ENCODE measurements at places on chromosomes 3 and 15.

- DNase-seq: no peak
These were observed 11.1 kb downstream of the SIAH2 start for GRCh38 chr3:150751781-150752263.

GRCh38 chr15:89211678-89212170, 9.7 kb downstream of the RLBP1 start:
- DNase-seq: no peak

- DNase-seq: no peak
These were observed 222.7 kb downstream of the XXYLT1 start for GRCh38 chr3:195048059-195048905.

DNA sequence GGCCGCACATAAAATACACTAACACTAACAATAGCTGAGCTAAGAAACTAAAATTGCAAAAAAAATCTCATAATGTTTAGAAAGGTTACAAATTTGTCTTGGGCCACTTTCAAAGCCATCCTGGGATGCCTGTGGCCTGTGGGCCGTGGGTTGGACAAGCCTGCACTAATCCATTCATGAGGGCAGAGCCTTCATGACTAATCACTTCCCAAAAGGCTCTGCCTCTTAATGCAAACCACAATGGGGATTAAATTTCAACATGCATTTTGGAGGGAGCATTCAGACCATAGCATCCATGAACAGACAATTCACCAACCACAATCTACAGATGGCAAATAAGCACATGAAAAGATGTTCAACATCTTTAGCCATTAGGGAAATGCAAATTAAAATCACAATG, 128.2 kb downstream of the SUCLG2 start:
- no peak for DNase-seq

GRCh38 chr3:175593331-175593730, 734.2 kb downstream of the NAALADL2 start:
- DNase-seq: no peak

DNA sequence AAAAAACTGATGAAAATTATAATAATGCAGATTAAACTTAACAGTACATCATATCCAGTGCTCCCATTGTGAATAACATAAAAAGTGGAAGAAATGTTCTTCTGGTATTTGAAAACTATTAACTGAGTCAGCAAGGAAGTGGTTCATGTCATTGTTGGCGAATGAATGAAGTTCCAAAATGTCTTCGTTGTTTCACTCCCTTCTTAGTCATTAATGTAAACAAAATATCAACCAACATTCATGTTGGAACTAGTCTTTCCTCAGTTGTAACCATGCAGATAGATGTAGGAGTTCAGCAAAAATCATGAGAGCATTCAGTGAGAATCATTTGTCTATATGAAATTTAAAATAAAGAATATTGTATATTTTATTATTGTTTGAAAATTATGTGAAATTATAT, 44.1 kb upstream of the ICE2 start:
- DNase-seq: no peak

GRCh38 chr3:127074900-127075360, 92.0 kb downstream of the PLXNA1 start:
- DNase-seq: no peak

DNA sequence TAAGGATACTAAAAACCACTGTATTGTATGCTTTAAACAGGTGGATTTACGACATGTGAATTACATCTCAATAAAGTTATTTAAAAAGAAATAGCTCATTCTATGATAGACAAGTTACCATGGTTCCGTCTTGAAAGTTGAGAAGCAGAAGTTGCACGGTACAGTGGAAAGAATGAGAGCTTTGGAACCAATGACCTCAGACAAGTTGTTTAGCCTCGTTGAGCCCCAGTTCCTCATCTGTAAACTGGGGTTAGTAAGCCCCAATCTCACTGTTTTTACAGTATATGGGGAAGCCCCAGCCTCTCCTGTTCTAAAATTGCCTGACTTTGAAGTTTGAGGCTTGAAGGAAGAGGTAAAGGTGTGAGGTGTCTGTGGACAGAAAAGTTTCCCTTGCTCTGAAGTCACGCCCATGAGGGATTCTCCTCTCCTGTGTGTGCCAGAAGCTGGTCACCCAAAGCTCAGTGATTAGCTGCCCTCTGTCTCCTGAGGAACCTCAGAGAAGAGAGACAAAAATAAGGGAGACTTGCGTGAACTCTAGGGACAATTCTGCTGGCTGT, 10.0 kb downstream of the CRYGS start:
- DNase-seq: peak; percentile 55

- no peak for DNase-seq
These were observed 8.7 kb downstream of the ZBTB47 start for GRCh38 chr3:42662037-42662812.

GRCh38 chr15:84035399-84035766, 200.2 kb upstream of the GOLGA6L4 start:
- no peak for DNase-seq

DNA sequence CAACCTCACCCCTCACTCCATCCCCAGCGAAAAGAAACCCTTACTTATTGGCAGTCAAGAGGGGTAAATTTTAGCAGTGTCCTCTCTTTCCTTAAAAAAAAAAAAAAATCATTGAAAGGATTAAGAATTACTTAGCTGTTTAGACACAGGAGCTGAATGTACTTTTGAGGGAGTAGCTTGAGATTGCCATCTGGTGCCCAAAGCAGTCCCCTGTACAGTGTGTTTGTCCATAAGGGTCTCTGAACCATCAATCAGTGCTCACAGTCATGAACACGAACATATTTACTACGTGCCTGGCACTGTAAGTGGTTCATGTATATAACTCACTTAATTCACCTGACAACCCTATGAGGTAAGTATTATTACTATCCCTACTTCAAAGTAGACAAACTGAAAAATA, 463.5 kb downstream of the RAP2B start:
- DNase-seq: no peak

DNA sequence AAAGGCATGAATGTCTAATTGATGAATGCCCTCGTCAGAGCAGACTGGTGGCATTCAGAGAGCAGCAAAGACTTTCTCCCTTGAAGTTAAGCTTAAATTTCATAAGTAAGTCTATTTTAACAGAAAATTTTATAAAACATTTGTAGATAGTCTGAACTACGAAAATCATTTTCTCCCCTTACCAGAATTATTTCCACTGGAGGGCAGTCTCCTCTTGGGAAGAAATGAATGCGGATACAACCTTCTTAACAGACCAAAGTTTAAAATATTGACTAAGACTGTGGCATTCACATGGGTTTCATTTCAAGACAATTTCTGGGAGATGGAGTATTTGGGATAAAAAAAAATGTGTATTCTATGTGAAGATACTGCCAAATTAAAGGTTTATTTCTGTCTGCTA, 669.0 kb downstream of the FHIT start:
- DNase-seq: no peak

DNA sequence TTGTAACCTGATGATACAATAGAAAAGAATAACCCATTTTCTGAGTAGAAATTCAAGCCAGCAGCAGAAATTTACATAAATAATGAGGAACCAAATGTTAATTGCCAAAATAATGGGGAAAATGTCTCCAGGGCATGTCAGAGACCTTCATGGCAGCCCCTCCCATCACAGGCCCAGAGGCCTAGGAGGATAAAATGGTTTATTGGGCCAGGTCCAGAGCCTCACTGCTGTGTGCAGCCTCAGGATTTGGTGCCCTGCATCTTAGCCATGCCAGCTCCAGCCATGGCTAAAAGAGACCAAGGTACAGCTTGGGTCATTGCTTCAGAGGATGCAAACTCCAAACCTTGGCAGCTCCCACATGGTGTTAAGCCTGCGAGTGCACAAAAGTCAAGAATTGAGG, 352.1 kb upstream of the MEIS2 start:
- DNase-seq: no peak

GRCh38 chr3:140441006-140441405, 236.9 kb upstream of the TRIM42 start:
- no peak for DNase-seq

DNA sequence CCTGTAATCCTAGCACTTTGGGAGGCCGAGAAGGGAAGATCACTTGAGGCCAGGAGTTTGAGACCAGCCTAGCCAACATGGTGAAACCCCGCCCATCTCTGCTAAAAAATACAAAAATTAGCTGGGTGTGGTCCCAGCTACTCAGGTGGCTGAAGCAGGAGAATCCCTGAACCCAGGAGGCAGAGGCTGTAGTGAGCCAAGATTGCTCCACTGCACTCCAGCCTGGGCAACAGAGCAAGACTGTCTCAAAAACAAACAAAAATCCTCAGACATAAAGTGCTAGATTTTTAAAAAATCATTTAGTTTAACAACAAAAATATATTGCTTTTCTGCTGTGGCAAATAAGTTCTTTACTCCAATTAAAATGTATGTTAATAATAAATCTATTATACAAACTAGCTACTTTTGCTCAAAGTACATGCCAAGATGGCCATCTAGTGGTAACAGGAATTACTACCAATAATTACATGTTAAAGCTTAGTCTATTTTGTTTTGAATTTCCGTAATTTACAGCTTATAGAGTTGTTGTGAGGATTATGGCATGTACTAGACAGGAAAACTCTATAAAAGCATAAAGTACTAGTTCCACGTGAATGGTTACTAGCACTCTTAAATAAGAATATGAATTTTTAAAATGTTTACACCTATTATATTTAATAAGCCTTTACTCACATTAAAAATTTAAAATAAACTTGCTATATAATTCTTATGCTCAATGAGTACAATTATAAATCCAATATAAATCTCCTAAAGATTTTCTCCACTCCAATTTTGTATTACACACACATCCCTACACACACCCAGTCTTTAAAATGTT, 39.0 kb downstream of the GABPB1 start:
- no peak for DNase-seq

GRCh38 chr15:76299786-76300185, 11.5 kb downstream of the ETFA start:
- no peak for DNase-seq

GRCh38 chr3:59605318-59605717, 555.5 kb upstream of the CFAP20DC start:
- no peak for DNase-seq

DNA sequence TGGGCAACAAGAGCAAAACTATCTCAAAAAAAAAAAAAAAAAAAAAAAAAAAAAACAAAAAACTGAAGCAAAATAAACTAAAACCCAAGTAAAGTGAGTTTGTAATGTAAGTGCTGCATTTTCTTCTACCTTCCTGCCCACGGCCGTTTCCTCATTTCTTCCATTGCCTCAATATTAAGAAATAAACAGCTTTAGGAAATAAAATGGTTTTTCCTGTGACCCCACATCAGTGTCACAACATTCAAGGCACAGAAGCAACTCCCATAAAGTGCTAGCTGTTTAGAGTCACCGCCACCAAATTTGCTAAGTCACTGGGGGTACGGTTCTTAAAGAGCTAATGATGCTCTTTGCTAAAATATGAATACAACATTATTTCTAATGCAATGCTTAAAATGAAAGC, 3.3 kb downstream of the PKM start:
- no peak for DNase-seq

DNA sequence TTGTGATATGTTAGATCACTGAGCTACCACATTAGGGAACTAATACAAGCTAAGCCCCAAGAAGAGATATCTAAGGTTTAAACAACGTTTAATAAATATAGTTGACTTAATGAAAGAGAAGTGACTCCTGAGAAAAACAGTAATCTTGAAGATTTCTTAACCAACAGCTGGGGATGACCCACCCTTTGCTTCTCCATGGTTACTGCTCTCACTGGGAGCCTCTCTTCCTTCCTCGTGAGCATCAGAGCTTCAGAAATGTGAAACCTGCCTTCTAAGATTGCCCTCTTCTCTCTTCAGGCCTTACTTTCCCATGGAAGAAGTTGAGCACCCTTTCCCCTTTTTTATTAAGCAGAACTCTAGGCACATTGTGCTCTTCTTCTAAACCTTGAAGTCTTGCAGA, 132.2 kb upstream of the NR2E3 start:
- DNase-seq: no peak

- peak; percentile 31 for DNase-seq
These were observed 159.6 kb upstream of the KCNH8 start for GRCh38 chr3:18988614-18989229.

GRCh38 chr3:76920511-76920910, 119.4 kb upstream of the ROBO2 start:
- no peak for DNase-seq

GRCh38 chr15:63246691-63247469, 30.5 kb upstream of the APH1B start:
- DNase-seq: no peak

GRCh38 chr3:98041350-98041749, 6.2 kb upstream of the GABRR3 start:
- DNase-seq: no peak

- no peak for DNase-seq
These were observed 41.0 kb upstream of the IREB2 start for GRCh38 chr15:78396976-78397375.

- DNase-seq: no peak
These were observed 325.2 kb downstream of the DIPK2A start for GRCh38 chr3:144296808-144297207.

GRCh38 chr3:56557831-56558170, 826 bp downstream of the CCDC66 start:
- no peak for DNase-seq

- peak; percentile 73 for DNase-seq
These were observed 137.5 kb downstream of the XXYLT1 start for GRCh38 chr3:195133462-195133861.

DNA sequence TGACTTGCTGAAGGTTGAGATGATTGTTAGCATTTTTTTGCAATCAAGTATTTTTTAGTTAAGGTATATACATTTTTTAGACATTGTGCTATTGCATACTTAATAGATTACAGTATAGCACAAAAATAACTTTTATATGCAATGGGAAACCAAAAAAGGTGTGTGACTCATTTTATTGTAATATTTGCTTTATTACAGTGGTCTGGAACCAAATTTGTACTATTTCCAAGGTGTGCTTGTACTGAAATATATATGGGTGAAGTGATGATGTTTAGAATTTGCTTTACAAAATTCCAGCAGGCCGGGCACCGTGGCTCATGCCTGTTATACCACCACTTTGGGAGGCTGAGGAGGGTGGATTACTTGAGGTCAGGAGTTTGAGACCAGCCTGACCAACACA, 29.1 kb upstream of the TBC1D23 start:
- no peak for DNase-seq

DNA sequence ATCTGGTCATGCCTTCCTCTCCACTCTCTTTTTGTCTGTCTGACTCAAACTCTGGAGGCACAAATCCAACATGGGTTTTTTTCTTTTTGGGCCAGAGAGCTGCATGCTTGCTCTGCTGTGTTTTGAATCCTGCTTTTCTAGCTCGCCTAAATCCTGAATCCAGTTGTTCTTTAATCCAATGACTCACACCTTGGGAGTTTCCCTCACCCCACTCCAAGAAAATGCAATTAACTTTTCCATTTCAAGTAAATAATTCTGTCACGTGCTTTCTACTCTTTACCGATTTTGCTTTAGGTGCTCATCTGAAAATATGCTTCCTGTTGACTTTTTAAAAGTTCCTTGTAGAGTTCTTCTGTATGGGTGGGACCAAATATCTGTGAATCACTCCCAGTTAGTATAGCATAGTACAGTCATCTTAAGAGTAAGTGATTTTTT, 47.6 kb downstream of the SLMAP start:
- no peak for DNase-seq

- no peak for DNase-seq
These were observed 268.6 kb downstream of the RORA start for GRCh38 chr15:60960517-60960916.
